ENCODE measurements at places on chromosomes 2 and 18.
A peak's percentile ranks its signal among the peaks of the same experiment; 100 is the strongest.

- no peak for DNase-seq
These were observed 130.4 kb upstream of the NDUFV2 start for GRCh38 chr18:8972116-8972515.

DNA sequence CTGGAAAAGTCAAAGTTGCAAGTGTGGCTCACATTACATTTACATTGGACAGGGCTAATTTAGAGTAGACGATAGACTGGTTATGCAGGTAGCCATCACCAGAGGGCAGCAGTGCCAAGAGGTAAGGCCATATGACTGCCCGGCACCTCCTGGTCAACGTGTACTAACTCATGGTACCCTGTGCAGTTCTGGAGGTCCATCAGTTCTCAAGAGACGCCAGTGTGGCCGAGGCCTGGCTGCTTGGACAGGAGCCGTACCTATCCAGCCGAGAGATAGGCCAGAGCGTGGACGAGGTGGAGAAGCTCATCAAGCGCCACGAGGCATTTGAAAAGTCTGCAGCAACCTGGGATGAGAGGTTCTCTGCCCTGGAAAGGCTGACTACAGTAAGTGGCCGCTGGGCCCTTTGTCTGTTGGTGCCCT is 65.8 kb upstream of the EML6 start:
- peak; percentile 92 for DNase-seq

GRCh38 chr18:38262661-38263060 is 697.1 kb upstream of the CELF4 start:
- no peak for DNase-seq

DNA sequence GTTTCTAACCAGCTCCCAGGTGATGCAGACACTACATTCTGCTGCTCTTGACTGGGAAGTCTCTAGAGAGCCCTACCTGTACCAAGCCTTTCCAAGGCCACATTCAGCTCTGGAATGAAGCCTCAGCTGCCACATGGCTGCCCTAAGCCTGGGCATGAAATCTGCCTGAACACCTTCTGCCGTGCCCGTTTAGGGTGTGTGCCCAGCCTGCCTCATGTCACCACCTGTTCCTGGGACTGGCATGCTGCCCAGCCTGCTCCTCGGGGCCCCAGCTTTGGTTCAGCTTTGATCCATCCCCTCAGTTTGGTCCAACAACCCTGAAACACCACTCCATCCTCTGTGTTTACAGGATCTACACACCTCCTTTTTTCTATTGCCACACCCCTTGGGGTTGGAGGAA is 210.9 kb downstream of the L3MBTL4 start:
- DNase-seq: no peak

GRCh38 chr2:222576171-222577081 is 79.5 kb downstream of the FARSB start:
- no peak for DNase-seq

DNA sequence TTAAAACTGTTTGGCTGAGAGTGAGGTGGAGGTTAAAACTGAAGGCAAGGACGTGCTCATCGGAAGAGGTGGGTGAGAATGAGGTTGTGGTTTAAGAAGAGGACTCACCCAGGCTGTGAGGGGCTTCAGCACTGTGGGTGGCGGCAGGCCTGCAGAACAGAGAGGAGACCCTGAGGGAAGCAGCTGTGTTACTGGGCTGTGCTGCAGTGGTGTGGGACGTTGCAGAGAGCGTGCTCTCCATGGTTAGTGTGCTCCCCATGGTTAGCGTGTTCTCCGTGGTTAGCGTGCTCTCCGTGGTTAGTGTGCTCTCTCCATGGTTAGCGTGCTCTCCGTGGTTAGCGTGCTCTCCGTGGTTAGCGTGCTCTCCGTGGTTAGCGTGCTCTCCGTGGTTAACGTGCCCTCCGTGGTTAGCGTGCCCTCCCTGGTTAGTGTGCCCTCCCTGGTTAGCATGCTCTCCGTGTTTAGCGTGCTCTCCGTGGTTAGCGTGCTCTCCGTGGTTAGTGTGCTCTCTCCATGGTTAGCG is 68.5 kb upstream of the NFATC1 start:
- no peak for DNase-seq

- peak; percentile 14 for DNase-seq
These were observed 184.8 kb upstream of the SP5 start for GRCh38 chr2:170530284-170530745.

DNA sequence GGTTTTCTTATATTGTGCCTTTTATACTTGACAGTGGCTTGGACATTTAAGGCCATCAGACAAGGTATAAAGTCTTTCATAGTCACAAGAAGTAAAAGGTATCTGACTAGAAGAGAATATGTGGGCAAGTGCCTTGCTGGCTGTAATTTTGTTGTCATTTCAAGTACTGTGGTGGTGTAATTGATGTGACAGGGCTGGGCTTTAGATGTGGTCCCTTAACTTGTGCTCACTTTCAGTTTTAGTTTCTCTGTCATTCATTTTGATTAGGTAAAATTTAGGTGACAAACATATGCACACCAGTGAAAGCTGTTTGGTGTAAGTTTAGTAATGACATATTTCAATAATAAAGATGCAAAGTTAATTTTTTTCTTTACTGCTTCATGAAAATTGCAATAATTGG is 31.2 kb upstream of the TBR1 start:
- DNase-seq: no peak

- DNase-seq: no peak
These were observed 45.5 kb upstream of the MSH2 start for GRCh38 chr2:47357483-47357882.

- no peak for DNase-seq
These were observed 91.3 kb downstream of the SPATS2L start for GRCh38 chr2:200397785-200398184.

DNA sequence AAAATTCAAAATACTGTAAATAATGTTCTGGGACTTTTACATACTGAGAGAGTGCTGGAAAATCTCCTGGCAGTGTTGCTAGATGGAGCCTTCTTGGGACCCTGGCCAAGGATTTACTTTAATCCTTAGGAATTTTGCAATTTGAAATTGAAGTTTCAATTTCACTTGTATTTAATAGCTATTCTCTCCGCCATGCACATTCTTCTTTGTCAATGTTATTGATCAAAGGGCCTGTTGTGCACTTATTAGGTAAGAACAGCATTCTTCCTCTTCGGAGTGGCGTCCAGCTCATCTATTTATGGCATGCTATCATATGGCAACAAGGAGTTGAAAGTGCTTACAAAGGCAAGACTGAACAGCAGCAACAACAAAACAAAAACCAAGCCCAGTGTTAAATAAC is 40.1 kb upstream of the SOS1 start:
- DNase-seq: no peak

- DNase-seq: no peak
These were observed 891.8 kb downstream of the DSC3 start for GRCh38 chr18:30150586-30151250.

- DNase-seq: no peak
These were observed 112.1 kb downstream of the EIPR1 start for GRCh38 chr2:3265471-3265870.

DNA sequence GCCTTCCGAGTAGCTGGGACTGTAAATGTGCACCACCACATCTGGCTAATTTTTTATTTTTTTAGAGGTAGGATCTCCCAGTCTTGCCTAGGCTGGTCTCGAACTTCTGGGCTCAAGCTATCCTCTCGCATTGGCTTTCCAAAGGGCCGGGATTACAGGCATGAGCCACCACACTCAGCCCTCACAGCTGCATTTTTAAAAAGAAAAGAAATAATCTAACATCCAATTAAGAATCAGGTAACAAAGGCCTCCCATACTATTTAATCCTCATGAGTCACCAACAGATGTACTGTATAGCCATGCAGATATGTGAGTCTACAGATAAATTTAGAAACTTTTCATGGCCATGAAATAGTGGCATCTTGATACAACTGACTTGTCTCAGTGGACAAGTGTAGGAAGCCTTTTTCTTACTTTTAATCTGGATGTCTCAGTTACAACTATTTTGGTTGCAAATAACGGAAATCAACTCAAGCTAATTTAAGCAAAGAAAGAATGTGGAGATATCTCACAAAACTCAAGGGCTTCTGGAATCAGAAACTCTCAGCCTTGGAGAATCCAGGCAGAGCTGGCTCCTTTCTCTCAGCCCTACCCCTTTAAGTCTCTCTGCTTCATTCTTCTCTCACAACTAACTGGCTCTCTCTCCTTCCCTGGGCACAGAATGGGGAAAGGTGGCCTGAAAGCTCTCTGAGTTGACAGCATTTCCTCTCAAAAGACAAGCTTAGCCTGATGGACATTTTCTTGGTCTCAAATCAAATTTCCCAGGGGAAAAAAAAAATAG is 12.8 kb upstream of the PPM1B start:
- DNase-seq: no peak

DNA sequence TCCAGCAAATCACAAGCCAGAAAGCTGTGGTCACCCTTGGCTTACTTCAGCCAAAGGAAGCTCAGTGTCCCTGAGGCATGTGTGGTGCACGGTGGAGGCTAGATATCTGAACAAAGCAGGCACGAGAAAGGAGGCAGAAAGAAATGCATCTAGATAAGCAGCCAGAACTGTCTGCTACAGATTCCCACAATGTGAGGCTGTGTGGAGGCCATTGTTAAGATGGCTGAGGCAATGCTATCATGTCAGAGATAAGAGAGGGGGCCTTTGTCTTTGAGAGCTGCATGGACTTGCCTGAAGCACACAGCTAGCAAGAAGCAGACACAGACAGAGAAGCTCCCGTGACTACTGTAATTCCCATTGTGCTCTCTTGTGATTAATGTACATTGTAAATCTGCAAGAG is 110.5 kb upstream of the LYPD6 start:
- no peak for DNase-seq

DNA sequence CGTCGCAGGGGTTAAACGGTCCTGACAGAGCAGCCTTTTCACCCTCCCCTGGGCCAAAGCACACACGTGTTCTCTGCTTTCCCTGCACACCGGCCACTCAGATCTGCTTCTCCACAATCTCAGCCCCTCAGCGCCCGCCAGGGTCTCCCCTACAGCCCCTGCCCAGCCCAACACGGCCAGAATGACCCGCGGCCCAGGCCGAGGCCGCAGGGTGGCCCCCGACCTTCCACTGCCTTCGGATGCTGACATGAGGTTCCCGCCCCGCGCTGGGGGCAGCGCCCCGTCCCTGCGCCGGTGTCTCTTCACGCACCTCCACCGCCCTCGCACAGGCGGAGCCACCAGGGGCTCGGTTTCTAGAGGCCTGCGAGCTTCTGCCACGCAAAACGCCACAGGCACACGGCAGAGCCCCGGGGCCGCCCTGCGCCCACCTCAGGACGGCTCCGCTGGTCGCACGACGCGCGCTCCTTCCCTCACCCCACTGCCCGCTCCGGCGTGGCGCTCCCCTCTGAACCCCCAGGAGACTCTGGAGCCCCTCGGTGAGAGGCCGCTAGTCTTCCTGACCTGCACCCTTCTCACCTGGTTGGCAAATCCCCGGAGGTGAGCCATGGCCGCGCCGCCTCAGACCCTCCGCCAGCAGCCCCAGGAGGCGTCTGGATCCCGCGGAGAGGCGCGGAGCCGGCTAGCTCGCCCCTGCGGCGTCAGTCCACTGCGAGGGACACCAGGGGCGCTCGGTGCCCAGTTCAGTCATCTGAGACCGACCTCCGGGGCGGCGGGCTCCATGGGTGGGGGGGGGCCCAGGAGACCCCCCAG is 749 bp downstream of the STK25 start:
- peak; percentile 39 for DNase-seq

GRCh38 chr2:130336877-130337734 is 5.6 kb upstream of the IMP4 start:
- DNase-seq: peak; percentile 55

DNA sequence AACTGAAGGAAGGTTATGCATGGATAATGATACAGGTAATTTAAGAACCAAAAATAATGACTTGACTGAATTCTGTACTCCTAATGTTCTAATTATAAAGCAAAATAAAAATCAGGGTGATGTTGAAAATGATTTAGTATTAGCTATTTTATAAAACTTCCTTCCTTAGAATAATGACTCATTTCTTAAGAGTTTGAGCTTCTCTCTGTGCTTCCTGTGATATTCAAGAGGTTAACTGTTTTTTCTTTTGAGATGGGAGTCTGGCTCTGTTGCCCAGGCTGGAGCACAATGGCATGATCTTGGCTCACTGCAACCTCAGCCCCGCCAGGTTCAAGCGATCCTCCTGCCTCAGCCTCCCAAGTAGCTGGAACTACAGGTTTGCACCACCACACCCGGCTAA is 14.8 kb downstream of the HADHA start:
- DNase-seq: no peak

DNA sequence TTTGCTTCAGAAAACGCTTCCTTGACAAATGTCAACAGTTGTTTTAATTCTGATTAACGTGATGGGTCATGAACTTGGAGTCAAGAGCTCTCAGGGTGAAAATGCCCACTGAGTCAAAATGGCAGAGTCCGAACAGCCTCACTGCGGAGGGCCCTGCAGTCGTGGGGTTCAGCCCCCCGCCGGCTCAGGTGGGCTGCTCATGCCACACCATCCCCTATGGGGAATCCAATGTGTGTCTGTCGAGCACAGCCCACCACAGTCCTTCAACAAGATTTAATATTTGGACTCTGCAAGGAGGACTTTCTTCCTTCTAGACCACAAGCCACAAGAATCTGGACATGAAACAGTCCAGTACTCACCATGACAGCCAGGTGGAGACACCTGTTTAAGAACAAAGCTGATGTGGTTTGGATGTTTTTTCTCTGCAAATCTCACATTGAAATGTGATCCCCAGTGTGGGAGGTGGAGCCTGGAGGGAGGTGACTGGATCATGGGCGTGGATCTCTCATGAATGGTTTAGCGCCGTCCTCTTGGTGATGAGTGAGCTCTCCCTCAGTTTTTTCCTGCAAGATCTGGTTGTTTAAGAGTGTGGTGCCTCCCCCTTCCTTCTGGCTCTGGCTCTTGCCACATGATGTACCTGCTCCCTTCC is 201.0 kb downstream of the NDUFA10 start:
- DNase-seq: no peak

DNA sequence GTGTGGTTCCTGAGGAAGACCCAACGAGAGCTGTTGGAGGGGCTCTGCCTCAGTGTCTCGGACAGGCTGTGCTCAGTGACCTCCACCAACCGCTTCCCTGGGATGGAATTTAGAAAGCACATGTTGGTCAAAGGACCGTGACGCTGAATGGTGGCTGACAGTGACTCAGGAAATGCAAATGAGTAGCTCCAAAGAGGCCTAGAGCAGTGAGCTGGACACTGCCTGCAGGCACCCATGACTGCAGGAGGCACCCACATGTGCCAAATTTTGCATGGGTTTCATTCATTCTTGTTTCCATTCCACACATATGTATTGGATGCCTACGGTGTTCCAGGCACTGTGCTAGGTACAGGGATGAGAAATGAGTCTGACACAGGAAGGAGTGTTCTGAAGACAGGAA is 46.4 kb downstream of the ACKR3 start:
- DNase-seq: no peak
